H1 (cell line): ENCODE measurements at places on chromosomes 4 and X. TPM values are rescaled to one million over a fixed set of nuclear protein-coding genes. Genes with fewer than 3 reads are reported as not detected.

- DNase-seq, result no peak
Observed at GRCh38 chr4:170776983-170777382, 687.2 kb upstream of the AADAT start.

DNA sequence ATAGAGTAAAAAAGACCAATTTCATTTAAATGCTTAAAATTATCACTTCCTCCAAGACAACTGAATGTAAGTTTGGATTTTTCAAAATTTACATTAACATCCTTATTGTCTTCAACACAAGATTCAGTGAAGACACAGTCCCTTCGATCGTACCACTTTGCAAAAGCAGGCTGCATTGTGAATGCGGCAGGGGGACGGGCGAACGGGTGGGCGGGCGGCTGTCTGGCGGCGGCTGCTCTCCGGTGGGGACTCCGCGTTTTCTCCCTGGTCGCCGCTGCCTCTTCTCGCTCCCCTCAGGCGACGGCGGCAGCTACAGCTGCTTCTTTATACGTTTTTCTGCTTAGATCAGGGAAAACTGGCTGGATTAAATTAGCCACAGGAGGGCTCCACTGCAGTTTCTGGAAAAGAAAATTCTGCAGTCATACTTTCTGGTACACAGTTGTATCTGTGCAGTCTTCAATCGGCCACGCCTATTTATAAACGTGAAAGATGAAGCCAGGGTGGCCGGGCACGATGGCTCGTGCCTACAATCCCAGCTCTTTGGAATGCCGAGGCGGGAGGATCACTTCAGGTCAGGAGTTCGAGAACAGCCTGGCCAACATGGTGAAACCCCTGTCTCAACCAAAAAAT is 33.9 kb upstream of the HPF1 start:
- DNase-seq, result peak; percentile 17

GRCh38 chrX:31227250-31227649 is 155.4 kb upstream of the FTHL17 start:
- DNase-seq, result no peak

- no peak for DNase-seq
Observed at GRCh38 chr4:124974152-124974551, 261.6 kb upstream of the ANKRD50 start.

GRCh38 chr4:81738891-81739290 is 267.2 kb upstream of the RASGEF1B start:
- no peak for DNase-seq

The CPZ gene
- 28.8 and 31.5 TPM in 2 replicates for total RNA-seq

DNA sequence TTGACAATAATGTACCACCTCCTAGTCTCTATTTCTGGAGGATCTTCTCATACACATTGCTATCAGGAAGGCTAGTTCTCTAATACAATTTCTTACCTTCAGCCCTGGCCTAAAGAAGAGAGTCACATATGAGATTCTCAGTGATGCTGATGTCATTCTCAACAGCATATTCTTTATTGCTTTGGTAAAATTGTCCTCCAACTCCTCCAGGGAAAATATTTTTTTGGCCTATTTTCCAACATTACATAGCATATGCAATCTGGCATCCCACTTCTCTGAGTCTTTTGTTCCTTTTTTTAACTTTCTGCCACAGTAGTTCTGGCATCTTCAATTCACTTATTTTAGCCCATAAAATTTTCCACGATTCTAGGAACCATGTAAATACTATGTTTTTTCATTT is 2363.1 kb downstream of the ARAP2 start:
- DNase-seq, result no peak

DNA sequence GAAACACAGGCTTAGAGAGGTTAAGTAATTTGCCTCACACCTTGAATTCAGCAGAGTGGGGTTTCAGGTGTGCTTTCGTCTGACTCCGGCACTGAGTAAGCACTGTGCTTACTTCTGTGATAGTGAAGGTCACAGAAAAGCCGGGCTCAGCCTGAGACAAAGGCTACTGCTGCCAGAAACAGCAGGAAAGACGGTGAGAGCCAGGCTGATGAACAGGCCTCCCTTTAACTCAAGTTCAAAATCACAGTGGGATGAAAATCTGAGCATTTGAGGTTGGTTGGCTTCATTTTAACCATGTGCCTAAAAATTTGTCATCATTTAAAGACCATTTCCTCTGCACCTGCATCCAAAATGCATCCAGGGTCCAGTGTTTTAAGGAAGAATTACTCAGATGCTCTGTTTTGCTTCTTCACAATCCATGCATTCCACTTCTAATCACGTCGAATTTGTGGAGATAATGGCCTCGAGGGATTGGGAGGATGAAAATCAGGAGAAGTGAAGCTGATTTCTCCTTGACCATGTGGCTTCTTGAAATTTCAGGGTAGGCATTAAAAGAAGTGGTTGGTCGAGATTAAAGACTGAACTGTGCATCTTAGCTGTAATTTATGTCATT is 121.2 kb upstream of the LNX1 start:
- no peak for DNase-seq

GRCh38 chrX:133570549-133570948 is 155.3 kb upstream of the GPC4 start:
- no peak for DNase-seq
